ENCODE measurements at places on chromosomes 4 and X.

- no peak for DNase-seq
Observed at GRCh38 chr4:99755223-99755944, 61.2 kb upstream of the DAPP1 start.

DNA sequence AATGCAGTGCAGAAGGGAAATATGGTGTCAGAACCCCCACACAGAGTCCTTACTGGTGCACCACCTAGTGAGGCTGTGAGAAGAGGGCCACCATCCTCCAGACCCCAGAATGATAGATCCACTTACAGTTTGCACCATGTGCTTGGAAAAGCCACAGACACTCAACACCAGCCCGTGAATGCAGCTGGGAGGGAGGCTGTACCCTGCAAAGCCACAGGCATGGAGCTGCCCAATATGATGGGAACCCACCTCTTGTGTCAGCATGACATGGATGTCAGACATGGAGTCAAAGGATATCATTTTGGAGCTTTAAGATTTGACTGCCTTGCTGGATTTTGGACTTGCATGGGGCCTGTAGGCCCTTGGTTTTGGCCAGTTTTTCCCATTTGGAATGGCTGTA lies 34.2 kb upstream of the PGM2 start:
- DNase-seq = no peak

- no peak for DNase-seq
Observed at GRCh38 chr4:96767815-96768480, 928.1 kb downstream of the PDHA2 start.

GRCh38 chr4:61716426-61716825 lies 516.3 kb downstream of the ADGRL3 start:
- no peak for DNase-seq

DNA sequence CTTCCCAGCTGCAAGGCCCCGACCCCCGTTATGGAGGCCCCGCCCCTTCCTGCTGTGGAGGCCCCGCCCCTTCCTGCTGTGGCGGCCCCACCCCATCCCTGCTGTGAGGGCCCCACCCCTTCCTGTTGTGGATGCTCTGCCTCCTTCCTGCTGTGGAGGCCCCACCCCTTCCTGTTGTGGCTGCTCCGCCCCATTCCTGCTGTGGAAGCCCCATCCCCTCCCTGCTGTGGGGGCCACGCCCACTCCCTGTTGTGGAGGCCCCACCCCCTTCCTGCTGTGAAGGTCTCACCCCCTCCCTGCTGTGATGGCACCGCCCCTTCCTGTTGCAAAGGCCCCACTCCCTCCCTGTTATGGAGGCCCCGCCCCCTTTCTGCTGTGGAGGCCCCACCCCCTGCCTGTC lies 104.9 kb upstream of the PSAPL1 start:
- peak; percentile 69 for DNase-seq

- DNase-seq = no peak
Observed at GRCh38 chr4:120227554-120227953, 160.9 kb upstream of the MAD2L1 start.

DNA sequence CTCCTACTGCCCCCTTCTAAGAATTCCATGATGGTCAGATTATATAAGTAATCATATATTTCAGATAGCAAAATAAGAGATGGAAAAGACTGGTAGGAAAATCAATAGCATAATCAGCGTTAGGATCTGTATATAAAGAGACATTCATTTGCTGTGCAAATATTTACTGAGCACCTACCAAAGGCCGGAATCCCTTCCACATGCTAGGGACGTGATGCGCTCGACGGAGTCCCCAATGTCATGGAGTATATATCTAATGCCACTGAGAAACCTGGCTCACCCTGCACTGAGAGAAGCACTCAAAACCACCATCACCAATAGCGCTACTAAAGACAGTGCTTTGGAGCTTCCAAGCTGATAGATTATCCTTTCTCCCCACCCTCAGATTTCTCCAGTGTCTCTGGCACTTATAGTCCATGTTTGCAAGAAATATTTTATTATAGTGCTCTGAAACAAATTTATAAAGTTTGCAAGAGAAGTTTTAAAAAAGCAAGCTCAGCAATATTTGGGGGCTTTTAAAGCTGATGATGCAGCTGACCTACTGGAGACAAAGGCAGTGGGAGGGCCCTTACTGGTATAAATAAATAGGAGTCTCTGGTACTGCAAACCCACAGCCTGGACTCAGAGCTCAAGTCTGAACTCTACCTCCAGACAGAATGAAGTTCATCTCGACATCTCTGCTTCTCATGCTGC lies at the start of gene CXCL13:
Gene CXCL13, plus strand, starts transcription at position 611 of the 693 bp plus-strand sequence. Its CDS starts 46 bp downstream, at position 657.
- no peak for DNase-seq

- peak; percentile 65 for DNase-seq
Observed at GRCh38 chrX:19964017-19964710, 26.7 kb downstream of the BCLAF3 start.

- DNase-seq = no peak
Observed at GRCh38 chr4:133972586-133972985, 229.0 kb downstream of the PABPC4L start.

GRCh38 chr4:39046249-39046648 lies 14.0 kb upstream of the TMEM156 start:
- DNase-seq = peak; percentile 41

DNA sequence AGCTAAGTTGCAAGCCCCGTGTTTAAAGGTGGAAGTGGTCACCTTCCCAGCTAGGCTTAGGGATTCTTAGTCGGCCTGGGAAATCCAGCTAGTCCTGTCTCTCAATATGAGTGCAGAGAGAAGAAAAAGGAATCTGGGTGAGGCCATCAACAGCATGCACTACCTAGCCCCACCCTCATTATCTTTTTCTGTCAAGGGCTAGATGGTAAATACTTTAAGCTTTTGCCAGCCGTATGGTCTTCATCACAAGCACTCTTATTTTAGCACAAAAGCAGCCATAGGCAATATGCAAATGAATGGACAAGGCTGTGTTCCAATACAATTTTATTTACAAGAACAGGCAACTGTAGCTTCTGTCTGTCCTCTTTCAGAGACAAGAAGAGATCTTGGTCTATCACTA lies 282.9 kb downstream of the ZNF674 start:
- no peak for DNase-seq

DNA sequence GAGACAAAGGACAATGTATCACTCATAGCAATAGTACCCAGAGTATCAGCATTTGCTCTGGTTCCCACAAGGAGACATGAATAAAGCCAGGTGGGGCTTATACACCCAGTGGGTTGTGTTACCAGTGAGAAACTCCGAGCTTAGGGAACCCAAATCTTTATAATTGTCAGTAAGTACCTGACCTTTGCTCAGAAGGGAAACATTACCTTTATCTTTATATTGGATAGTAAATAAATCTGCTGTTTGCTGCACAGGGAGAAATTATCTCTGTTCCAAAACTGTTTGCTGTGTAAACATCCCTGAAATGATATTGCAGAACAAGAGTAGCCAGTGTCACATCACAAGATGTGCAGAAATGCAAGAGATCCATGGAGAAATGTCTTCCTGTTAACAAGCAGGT lies 12.1 kb upstream of the SLAIN2 start:
- no peak for DNase-seq

DNA sequence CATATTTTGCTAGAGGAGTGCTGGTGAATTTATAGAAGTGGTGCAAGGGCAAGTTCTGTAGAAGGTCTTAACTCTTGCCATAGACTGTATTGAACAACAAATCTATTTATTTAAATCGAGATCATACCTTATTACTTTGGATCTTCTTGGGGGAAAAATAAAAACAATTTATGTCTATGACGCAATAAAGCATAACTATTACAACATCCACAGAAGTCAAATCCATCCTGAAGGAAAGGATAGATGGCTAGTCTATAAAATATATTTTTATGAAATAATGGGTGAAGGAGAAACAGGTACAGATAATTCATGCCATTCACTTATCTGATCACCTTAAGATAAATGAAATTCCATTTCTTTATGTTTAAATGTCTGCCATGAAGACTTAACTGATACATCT lies 1168.8 kb upstream of the AGA start:
- no peak for DNase-seq

DNA sequence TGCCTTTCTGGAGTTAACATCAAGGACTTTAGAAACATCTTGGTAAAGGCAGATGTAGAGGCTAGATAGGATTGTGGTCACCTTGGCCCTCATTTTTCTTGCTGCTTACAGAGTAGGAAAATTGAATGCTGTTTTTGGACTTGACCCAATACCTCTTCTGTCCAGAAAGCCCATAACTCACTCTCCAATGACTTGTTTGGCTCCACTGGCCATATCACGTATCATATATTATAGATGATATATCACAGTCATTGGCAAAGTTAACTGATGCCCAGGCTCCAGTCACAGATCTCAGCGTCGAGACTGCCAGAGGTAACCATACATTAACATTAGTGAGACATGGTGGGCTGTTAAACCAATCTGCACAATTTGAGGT lies 88.1 kb upstream of the PLAC1 start:
- no peak for DNase-seq

- DNase-seq = no peak
Observed at GRCh38 chr4:183445097-183445428, 627 bp downstream of the CDKN2AIP start.

GRCh38 chr4:4333265-4333706 lies 43.2 kb downstream of the ZBTB49 start:
- no peak for DNase-seq

GRCh38 chrX:109785053-109785452 lies 52.0 kb upstream of the ACSL4 start:
- no peak for DNase-seq

DNA sequence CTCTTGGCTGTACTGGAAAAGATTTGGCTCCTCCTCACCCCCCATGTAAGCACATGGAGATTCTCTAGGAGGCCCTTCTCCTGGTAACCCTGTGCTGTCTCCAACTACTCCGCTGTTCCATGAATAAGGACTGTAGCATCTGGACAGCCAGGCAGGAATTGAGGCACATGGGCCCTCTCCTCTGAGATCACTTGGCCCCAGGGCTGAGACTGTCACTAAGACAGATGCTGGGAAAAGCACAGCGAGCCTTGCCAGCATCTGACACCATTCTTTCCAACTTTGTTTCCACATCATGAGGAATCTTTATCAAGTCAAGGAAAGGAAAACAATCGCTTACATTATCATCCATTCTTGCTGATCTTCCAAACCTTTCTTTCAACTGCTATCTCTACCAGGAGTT lies 222.6 kb upstream of the INTU start:
- DNase-seq = no peak

DNA sequence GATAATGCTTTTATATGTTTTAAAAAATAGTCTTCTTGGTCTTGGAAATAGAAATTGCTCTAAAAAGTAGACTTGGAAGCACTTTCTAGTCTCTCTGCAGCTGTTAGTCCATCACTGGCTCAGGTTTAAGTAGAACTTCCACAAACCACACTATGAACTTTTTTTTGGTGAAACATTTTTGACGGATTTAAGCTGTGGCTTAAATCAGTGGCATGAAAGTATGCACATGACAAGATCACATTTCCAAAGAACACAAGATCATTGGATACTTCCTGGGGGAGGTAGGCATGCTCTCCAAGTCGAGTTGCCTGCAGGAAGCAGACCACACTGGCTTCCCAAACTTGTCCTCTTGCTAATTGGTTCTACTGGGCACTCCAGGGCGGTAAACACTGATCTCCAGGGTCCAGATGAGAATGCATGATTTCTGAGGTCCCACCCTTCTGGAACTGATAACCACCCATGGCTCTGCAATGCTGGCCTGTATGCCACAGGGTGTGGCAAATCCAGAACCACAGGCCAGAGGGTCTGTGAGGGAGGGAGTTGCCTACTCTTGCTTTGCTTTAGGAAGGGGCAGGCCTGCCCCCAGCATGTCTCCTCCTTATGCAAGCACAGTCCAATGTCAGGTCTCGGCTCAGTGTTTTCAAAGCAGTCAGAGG lies 331.9 kb upstream of the SFRP2 start:
- no peak for DNase-seq

DNA sequence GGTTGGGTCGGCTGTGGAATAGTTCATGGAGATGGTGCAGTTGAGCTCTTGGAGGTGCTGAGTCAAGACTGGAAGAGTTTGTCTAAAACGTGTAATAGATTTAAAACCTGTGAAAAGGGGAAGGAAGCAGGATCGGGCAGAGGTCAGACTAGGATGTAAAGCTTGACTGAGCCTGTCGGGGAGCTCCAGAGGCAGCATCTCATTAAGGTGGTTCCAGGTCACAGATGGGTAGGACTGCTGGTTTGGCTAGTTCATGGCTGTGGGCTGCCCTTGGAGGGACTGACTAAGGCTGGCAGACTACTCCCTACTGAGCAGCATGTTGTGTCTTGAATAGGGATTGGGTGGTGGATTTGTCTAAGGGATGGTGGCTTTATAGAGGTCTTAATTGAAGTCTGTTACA lies 28.4 kb upstream of the WDR1 start:
- DNase-seq = no peak

GRCh38 chrX:148771440-148771839 lies 271.0 kb downstream of the AFF2 start:
- no peak for DNase-seq

- no peak for DNase-seq
Observed at GRCh38 chr4:173626277-173626676, 96.2 kb upstream of the HAND2 start.

DNA sequence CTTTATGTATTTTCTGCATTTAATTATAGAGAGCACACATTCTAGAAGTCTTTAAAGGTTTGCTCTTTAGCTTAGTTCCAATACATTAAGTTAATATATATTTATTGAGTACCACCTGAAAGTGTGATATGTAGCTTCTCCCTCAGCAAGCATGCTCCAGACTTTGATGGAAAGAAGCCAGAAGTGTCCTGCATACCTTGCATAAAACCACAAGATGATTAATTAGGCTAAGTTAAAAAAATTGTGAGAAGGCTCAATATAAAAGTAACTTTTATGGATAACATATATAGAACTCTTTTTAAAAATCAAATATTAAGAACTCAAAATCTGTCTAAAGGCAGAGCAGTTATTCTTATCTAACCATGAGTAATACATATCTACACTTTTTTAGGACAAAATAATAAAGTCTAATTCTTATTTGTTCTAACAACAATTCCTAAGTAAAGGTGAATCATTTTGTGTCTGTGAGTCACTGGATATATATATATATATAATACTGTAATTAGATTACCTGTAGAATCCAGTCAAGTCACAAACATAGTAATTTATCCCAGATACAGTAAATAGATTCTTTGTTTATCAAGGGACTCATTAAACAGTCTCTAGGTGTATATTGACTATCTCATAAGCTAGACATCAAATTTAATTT lies 51.2 kb downstream of the INTS12 start:
- no peak for DNase-seq

DNA sequence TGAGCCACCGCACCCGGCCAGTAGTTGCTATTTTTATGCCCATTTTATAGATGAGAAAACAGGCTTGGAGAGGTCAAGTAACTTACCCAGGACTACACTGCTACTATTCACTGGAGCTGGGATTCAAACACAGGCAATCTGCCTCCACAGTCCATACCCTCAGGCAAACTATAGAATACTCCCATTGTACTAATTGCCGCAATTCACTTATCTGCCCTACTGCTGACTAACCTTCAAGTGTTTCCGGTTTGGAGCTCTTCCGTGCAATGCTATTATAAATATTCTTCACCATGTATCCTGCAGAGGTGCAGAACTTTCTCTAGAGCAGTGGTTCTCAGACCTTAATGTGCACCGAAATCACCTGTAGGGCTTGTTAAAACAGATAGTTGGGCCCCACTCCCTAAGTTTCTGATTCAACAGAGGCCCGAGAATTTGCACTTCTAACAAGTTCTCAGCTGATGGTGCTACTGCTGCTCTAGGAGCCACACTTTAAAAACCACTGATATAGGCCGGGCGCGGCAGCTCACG lies 1.9 kb upstream of the G3BP2 start:
- DNase-seq = no peak

Data from activated CD4-positive, alpha-beta memory T cell treated with anti-CD3 and anti-CD28 coated beads for 36 hours (primary cell).